ENCODE measurements at places on chromosomes 1 and 21. TPM values are rescaled to one million over a fixed set of nuclear protein-coding genes. Genes with fewer than 3 reads are reported as not detected.
A peak's percentile ranks its signal among the peaks of the same experiment; 100 is the strongest.

- DNase-seq, result no peak
These were observed 103.3 kb upstream of the DPH5 start for GRCh38 chr1:101128846-101129245.

GRCh38 chr1:85243372-85243771 lies 16.1 kb downstream of the C1orf52 start:
- no peak for DNase-seq

- DNase-seq, result no peak
These were observed 10.8 kb downstream of the SSBP3 start for GRCh38 chr1:54395281-54395934.

DNA sequence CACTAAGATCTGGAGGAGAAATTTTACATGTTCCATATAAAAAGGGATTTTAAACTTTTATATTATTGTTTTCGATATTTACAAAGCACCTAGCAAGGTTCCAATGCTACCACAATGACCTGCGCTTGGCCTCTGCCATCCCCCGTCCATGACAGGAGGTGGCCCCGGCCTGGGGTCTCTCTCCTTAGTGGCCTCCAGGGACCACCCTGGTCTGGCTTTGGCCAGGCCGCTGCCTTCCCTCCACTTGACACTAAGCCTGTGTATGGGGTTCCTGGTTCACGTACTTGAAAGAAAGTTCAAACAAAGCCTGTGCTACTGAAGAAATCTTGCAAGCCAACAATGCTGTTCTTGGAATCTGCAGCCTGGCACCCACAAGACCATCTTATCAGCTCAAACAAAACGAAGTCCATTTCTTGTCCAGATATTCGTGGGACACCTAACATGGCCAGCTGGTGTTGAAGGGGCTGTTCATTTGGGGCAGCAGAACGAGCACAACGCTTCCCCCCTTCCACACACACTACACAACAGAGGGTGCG lies 12.8 kb downstream of the PRDM15 start:
- DNase-seq, result no peak

DNA sequence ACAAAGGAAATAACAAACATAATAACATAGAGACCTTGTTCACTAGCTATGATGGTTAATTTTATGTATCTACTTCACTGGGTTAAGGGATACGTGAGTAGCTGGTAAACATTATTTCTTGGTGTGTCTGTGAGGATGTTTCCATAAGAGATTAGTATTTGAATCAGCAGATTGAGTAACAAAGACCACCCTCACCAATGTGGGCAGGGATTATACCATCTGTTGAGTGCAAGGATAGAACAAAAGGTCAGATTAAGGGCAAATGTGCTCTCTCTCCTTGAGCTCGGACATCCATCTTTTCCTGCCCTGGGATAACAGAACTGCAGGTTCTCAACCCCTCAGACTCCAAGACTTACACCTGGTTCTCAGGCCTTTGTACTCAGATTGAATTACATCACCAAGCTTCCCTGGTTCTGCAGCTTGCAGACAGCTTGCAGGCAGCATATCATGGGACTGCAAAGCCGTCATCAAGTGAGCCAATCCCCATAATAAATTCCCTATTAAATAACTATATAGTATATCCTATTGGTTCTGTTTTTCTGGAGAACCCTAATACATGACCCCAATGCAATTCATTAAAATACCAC lies 9.2 kb downstream of the SPATA6 start:
- DNase-seq, result no peak

GRCh38 chr1:15684042-15684461 lies at the start of gene PLEKHM2:
Gene PLEKHM2, plus strand, starts transcription at chr1:15684320. Its CDS starts 239 bp downstream, at chr1:15684559.
- DNase-seq, result peak; percentile 48

GRCh38 chr1:246117066-246117791 lies 389.9 kb downstream of the SMYD3 start:
- DNase-seq, result peak; percentile 17

DNA sequence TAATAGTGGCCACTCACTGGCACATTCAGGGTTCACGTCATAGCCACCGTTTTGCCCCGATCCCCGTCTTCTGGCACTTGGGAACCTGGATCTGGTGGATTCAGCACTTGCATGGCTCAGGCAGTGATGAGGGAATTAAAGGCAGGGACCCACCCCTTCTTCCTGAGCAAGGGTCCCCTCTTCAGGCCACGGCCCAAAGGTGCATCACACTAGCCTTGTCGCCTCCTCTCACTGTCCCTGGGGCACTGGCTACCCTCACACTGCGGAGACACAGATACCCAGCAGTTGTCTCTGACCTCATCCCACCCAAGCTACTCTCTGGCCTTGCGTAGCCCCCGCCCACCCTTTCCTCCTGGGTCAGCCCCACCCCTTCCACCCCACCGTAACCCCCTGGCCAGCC lies 19.9 kb upstream of the LDLRAP1 start:
- DNase-seq, result no peak

GRCh38 chr1:25008192-25008485 lies 78.1 kb upstream of the RUNX3 start:
- DNase-seq, result no peak

- DNase-seq, result peak; percentile 78
These were observed 862 bp downstream of the GSTM3 start for GRCh38 chr1:109739738-109740614.

DNA sequence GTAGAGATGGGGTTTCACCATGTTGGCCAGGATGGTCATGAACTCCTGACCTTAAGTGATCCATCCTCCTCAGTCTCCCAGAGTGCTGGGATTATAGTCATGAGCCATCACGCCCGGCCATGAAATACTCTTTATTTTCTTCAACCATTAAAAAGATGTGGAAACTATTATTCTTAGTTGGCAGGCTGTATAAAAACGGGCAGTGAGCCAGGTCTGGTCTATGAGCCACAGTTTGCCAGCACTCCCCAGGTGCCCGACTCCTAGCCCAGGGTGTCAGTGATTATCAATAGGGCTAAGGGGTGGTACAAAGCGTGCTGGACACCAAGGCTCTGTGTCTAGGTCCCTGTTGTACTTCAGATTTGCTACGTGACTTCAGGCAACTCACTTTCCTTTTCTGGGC lies 3.7 kb upstream of the TMEM61 start:
- no peak for DNase-seq

Gene TMIGD3
- polyA plus RNA-seq, result 1.4 TPM

Gene PDE9A
- polyA plus RNA-seq, result 19.8 TPM

Gene PFKL
- polyA plus RNA-seq, result 160 TPM

Gene RAB7B
- 5.4 TPM for polyA plus RNA-seq

Gene TOMM20
- 181 TPM for polyA plus RNA-seq

Gene CD53
- 19.2 TPM for polyA plus RNA-seq

Measured in large intestine (tissue), 12 donors.